HuH-7.5 (cell line): ENCODE measurements at places on chromosomes 7 and 10.

DNA sequence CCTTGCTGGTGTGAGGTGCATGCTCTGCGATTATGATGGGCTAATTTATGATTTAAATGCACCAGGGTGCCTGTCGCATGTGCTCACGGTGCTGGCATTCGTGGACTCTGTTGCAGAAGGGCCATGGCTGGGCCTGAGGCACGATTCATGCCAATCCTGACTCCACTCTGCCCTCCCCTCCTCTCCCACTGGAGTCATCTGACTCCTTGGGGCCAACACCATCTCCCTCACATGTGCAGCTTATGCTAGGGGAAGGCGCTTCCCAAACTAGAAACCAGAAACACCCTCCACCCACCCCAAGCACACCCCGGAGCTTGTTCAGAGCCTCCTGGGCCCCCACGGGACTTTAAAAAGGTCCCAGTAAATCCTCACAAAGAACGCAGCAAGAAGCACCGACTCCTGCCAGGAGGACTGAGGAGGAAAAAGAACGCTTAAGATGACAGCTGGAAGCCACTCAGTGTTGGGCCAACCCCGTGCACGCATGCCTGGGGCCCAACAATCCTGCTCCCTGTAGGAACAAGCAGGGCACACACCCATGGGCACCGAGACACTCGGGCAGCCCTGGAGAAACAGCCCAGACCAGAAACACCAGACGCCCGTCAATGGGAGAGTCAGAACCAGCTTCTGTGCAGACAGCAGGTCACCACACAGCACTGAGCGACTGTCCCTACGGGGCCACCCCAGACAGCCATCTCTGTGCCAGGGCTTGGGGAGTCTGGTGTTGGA is 14.1 kb downstream of the BRI3 start:
- no peak for DNase-seq

GRCh38 chr7:90492250-90492649 is 22.8 kb downstream of the PTTG1IP2 start:
- no peak for DNase-seq

DNA sequence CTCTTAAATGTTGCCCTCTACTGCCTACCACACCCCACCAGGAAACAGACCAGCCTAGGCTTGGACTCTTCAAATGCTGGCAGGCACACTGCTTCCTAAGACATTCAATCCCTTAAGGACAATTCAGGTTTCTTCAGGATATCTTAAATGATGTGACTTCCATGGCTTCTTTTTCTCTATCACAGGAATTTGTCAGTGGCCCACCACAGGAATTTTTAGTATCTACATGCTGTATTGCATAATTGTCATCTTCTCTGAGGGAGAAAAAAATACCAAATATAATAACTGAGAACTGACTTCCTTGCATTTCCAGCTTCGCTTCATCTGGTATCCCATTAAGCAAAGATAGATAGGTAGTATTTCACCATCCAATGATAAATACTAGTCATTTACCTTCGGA is 129.3 kb downstream of the WNT2 start:
- DNase-seq, result no peak

GRCh38 chr7:133230591-133231194 is 22.2 kb upstream of the EXOC4 start:
- DNase-seq, result peak; percentile 8

- DNase-seq, result no peak
Observed at GRCh38 chr10:96982149-96982930, 150.2 kb downstream of the LCOR start.

GRCh38 chr10:28714401-28715053 is 37.2 kb downstream of the BAMBI start:
- DNase-seq, result no peak

- DNase-seq, result no peak
Observed at GRCh38 chr10:113527211-113527906, 25.5 kb upstream of the HABP2 start.

GRCh38 chr7:100119970-100120732 is 717 bp downstream of the CNPY4 start:
- peak; percentile 71 for DNase-seq

DNA sequence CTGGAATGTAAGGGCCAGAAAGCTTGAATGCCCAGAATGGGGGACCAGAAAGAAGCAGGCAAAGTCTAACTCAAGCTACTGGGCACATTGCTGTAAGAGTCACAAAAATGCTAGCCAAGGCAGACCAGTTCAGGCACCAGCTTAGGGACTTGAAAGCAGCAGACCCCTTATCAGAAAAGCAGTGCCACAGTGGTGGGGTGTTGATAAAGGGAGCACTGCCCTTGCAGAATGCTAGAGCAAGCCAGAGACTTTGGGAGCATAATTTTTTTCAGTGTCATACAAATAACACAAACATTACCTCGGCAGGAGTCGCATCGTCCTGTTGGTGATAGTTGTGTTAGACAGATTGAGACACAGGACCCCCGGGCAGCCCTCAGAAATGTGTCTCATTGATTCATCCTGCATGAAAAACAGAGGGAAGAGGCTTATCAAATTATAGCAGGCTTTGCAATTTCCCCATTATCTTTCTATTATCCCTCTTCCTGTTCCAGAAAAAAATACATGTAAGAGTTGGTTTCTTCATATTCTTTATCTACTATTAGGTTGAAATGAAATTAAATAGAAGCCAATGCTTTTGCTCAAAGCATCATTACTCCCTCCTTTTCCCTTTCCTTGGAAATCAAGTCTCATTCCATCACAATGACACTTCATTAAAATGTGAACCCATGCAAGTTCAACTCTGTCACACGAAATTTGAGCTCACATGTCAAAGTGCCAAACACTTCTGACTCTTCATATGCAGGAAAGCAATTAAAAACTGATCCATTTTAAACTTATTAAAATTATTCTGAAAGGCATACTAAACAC is 13.4 kb downstream of the LRRC17 start:
- DNase-seq, result no peak

DNA sequence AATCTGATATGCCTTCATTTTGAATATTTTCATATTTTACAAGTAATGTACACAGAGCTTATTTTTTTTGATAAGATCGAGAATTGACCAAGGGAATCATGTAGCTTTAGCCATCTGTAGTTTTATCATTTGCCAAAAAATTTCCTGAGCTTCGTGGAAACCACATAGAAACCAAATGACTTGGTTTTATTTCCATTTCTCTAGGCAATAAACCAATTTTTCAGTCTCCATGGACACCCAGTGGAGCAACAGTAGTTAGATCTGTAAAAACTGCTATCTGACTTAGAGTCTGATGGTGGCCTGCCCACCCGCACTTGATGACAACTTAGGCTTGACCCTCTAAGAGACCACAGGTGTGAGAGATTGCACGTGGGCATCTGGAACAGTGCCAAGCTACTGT is 127.8 kb upstream of the CDK6 start:
- DNase-seq, result no peak

- no peak for DNase-seq
Observed at GRCh38 chr7:25656581-25657026, 428.3 kb upstream of the NPVF start.

- no peak for DNase-seq
Observed at GRCh38 chr10:36452851-36453250, 672.5 kb upstream of the ANKRD30A start.

DNA sequence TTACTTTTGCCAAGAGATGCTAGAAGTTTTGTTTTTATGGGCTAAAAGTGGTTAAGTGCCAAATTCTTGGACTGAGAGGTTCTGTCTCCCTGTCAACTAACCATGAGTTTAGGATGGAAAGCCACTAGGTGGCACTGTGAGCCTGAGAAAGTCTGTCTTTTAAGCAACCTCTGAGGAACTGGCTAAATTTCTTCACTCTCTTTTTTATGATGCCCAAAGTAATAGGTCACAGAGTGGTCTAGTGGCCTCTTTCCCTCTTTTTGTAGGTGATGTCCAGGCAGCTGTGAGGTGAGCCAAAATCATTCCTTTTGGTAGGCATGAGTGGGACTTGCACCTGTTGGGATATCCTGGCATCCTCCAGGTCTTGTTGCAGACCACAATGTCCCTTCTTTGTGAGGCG is 56.8 kb downstream of the SND1 start:
- DNase-seq, result no peak

GRCh38 chr10:101085846-101086245 is 24.1 kb downstream of the KAZALD1 start:
- no peak for DNase-seq

DNA sequence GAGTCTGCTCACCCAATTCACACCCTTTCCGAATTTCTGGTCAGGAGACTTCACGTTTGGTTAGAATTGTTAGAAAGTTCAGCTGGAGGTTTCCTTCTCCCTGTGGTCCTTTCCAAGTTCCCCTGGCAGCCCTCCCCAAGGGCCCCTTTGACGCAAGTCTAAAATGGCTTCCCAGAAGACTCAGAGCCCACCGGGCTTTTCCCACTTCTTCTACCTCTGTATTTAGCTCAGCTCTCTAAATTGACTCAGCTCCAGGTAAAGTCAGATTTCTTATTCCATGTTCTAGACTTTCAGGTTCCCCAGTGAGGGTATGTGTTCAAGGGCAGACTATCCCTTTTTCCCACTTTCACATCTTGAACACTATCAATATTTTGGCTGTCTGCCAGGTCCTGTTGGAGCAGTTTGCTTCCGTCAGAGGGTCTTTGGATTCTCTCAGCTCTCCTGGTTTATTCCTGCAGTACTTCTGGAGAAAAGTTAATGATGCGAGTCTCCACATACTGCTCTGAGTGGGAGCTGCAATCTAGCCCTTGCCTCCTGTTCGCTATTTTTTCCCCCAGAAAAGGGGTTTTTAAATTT is 53.1 kb upstream of the ZNF273 start:
- DNase-seq, result no peak

DNA sequence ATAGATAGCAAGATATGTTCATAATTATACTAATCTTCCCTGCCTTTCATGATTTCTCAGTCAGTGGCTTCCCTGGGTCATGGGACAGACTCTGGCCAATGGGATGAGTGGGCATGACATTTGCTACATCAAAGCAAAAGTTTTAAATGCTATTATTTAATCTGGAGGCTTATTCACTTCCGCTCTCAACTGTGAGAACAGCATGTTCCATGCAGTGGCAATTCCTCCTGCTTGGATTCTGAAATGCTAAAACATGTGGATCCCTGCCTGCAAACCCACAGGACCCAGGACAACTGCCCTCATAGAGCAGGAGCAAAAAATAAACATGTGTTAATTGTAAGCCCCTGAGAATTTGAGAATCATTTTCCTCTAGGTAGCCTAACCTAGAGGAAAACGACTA is 1412.4 kb upstream of the CELF2 start:
- no peak for DNase-seq

- no peak for DNase-seq
Observed at GRCh38 chr7:91067242-91067641, 197.0 kb upstream of the FZD1 start.

- DNase-seq, result no peak
Observed at GRCh38 chr7:127632276-127632910, 14.5 kb upstream of the PAX4 start.

DNA sequence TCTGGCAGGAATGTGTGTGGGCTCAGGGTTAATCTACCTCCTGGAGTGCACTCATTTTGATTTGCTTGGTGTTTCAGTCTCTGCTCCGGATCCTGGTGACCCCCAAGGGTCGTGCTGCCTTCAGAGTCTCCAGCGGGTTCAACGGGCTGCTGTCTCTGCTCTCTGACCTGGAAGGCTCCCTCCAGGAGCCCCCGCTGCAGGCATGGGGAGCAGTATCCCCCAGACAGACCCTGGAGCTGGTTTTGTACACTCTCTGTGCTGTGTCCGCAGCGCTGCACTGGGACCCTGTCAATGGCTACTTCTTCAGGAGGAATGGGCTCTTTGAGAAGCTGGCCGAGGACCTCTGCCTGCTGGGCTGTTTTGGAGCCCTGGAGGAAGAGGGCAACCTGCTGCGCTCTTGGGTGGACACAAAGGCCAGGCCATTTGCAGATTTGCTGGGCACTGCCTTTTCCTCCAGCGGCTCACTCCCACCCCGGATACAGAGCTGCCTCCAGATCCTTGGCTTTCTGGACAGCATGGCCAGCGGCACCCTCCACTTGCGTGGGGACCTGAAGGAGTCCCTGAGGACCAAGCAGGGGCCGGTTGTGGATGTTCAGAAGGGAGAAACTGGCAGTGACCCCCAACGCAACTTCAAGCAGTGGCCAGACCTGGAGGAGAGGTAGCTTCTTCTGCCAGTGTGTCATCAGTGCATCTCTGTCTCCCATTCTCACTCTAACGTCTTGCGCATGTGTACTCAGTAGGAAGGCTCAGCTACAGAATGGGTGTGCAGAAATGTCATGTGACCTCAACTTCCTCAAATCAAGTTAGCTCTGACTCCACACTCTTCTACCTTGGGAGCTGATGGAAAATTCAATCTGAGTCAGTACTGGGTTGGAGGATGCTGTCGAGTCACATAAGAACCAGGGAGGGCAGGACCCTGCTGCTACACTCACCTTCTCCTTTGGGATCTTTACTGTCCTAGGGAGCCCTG is 58.5 kb downstream of the WDFY4 start:
- DNase-seq, result no peak

DNA sequence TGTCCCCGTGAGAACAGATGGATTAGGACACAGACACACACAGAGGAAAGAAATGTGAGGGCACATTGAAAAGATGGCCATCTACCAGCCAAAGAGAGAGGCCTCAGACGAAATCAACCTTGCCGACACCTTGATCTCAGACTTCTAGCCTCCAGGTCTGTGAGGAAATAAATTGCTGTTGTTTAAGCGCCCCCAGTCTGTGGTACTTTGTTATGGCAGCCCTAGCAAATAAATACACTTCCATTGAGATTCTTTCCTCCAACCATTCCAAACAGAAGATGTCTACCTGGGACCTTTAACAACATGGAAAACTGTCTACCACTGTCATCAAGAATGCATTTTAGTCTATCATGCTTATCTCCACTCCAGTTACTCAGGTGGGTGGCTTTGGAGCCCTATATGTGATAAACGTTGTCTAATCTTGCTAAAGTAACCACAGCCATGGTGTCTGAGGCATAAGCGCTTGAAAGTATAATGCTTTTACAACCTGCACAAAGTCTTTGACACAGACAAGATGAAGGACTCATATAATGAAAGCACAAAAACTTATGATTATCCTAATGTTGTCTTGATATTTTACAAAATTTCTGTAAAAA is 244.3 kb downstream of the MTERF1 start:
- DNase-seq, result no peak

DNA sequence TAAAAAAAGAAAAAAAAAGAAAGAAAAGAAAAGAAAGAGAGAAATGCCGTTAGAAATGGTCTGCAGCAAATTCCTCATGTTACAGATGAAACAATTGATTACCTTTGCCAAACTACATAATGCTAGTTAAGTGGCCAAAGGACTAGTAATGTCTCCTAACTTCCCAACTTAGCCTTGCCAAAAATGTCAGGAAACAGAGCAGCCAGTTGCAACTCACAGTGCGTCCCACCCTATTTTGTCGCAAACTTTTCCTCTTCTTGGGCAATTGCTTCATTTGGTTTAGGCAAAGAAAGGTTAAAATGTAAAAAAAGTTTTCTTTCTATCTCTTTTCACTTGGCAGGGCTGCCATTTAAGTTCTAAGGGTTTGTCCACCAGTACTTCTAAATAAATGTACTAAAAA is 53.1 kb downstream of the APBB1IP start:
- no peak for DNase-seq
